ENCODE measurements at places on chromosomes 5 and 9. TPM values are rescaled to one million over a fixed set of nuclear protein-coding genes. Genes with fewer than 3 reads are reported as not detected.

DNA sequence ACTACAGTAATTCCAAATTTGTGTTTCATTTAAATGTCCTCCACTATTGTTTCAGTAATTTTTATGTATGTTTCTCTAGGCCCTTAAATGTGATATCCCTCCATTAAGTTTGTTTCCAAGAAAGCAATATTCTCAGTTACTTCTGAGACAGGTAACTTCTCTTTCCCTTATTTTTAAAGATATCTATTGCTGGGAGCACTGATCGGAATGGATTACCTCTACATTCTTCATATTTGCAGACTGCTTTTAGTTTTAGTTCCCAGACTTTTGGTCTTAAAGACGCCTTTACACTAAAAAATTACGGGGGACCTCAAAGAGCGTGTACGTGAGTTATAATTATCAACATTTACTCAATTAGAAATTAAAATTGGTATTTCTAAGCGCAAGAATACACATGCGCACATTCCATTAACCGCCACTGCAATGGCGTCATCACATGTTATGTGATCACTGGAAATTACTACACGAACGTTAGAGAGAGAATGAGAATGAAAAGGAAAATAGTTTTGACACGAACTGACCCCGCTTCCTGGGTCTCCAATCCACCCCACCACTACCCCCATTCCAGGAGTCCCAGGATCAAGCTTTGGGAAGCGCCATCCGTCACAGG is 519 bp upstream of the RAD50 start:
- DNase-seq: no peak

DNA sequence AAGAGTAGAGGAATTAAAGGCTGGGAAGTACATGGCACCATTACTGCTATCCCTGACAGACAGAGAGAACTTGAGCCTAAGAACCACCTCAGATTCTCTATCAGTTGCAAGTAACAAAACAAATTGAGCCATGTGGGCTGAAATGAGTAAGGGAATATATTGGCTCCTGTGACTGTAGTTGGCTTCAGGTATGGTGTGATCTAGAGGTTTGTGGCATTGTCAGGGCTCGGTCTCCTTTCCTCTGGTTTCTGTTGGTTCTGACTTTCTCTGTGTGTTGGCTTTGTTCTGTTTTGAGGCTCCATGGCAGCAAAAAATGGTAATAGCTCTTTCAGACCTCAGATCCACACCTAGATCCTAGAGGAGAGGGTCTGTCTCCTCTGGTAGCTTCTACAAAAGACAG is 5.7 kb downstream of the GALNT10 start:
- no peak for DNase-seq

GRCh38 chr5:73411936-73412596 is 36.5 kb downstream of the FOXD1 start:
- no peak for DNase-seq

GRCh38 chr5:160298189-160298588 is 14.2 kb downstream of the CCNJL start:
- no peak for DNase-seq

DNA sequence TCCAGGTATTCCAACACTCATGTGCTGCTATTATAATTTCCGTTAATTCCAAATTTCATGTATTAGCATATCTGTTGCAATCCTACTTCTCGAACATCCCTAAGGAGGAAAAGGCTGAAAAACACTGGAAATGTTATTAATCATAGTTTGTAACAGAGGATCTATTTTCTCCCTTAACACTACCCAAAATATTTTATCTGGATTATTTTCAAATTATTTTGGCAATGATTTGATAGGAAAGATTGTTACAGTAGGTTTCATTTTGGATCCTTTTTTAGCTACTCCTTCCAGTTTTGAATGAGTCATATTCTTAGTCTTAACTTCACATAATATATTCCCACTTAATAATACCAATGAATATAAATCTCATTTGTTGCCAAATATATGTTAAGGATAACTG is 13.9 kb upstream of the NAA35 start:
- no peak for DNase-seq

GRCh38 chr9:6072453-6072852 is 57.0 kb upstream of the RANBP6 start:
- DNase-seq: no peak

GPR107 gene
- total RNA-seq: 20.0 TPM

GRCh38 chr9:129607027-129607387 is 13.9 kb downstream of the C9orf50 start:
- no peak for DNase-seq

DNA sequence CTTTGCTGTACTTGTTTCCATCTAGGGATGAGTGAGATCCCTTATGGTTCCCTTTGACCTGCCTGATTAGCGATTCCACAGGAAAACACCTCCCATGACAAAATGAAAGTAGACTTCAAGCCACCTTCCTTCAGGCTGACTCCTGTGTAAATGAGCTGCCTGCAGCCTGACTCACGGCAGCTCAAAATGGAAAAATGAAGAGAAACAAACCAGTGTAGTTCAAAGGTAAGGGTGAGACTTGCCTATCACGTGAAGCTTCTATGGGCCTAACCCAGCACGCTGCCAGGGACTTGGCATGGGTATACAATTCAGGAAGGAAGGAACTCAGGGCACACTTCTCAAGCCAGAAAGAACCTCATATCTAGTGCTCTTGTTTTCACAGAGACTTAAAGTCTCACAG is 110.1 kb upstream of the LRRTM2 start:
- no peak for DNase-seq

CMYA5 gene
- total RNA-seq: 0.05 TPM

SH2D3C gene
- total RNA-seq: 27.3 TPM

DNA sequence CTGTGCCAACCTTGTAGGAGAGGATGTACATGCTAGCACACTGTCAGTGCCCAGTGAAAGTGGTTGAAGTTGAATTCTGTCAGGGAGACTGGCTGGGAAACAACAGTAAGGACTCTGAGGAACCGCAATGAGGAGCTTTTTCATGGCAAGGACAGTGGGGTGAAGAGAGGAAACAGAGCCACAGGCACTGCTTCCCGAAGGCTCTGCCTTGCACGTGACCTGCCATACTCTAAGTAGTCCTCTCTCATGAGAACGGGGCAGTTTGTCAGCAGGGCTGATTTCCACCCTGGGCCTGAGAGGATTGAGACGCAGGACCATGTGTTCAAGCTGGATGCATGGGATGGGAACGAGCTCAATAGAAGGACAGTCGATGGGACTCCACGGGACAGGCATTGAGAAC is 106.6 kb upstream of the CTSL start:
- DNase-seq: no peak

- DNase-seq: no peak
Observed at GRCh38 chr5:17001428-17001827, 65.3 kb upstream of the MYO10 start.

GRCh38 chr5:75475364-75475763 is 36.1 kb downstream of the CERT1 start:
- DNase-seq: no peak

MYMK gene
- not detected for total RNA-seq

DNA sequence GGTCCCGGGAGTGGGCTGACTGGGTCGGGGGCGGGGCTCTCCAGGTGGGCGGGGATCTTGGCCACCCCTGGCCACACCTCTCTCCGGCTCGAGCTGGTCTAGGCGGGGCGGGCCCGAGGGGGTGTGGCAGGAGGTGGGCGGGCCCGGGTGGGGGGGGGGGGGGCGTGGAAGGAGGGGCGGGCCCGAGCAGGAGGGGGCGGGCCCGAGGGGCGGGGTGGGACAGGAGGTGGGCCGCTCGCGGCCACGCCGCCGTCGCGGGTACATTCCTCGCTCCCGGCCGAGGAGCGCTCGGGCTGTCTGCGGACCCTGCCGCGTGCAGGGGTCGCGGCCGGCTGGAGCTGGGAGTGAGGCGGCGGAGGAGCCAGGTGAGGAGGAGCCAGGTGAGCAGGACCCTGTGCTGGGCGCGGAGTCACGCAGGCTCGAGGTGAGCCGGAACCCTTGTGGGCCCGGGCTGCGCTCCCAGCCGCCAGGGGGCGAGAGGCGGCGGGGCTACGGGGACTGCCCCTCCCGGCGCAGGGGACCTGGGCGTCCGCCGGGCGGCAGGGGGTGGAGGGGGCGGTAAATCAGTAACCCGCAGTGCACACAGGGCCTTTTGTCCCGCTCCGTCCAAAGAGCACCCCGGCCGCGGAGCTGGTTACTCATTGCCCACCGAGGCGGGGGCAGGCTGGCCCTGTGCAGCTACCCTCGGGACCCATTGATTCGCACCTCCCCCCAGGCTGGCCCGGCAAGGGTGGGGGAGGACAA is at the start of gene FGFR4:
Gene FGFR4, plus strand, starts transcription at position 262 of the 744 bp plus-strand sequence. CDS start 2,688 bp downstream, outside the sequence.
- DNase-seq: peak; percentile 63

RHOBTB3 gene
- 2.4 TPM for total RNA-seq

DNA sequence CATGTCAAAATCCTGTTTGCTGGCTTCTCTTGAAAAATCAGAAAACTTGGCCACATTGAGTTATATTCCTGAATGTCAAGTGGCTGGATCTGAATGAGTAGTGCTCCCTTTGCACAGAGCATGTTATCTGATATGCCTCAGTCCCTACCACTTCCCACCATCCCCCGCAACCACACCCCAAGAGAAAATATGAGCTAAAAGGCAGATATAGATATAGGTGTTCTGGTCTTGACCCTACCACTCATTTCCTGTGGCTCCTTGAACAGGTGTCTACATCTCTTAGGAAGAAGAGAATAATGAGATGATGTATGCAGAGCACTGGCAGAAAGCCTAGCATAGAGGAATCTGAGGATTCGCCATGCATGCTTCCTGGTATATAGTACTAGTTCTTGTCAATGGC is 6.6 kb upstream of the CYSTM1 start:
- no peak for DNase-seq

UBAC1 gene
- total RNA-seq: 37.2 TPM

DNA sequence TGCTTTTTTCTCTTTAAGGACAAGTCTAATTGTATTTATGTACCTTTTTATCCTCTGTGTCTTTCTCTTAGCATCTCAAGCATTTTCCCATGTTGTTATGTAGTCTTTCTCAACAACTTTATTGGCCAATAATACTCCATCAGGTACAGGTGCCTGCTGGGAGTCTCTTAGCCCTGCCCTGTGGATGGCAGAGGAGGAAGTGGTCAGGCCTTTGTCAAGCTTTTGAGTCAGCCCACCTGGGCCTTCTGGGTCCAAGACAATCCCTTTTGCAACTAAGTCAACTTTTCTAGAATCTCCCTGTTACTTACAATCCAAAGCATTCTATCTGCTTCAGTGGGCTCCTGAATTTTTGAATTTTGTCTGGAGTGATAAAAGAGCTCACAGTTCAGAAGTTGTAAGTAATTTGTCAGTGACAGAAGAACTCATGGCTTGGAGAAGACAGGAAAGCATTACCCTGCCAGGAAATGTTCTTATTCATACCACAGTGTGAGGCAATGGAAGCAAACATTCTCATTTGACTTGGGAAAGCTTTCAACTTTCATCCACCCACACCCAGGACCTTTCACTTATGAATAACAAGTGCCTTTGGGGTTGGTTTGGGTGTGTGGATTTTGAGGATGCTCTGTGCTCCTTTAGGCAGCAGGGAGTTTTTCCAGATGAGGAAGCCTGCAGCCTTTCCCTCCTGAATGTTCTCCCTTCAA is 200.0 kb upstream of the S1PR3 start:
- peak; percentile 21 for DNase-seq

DNA sequence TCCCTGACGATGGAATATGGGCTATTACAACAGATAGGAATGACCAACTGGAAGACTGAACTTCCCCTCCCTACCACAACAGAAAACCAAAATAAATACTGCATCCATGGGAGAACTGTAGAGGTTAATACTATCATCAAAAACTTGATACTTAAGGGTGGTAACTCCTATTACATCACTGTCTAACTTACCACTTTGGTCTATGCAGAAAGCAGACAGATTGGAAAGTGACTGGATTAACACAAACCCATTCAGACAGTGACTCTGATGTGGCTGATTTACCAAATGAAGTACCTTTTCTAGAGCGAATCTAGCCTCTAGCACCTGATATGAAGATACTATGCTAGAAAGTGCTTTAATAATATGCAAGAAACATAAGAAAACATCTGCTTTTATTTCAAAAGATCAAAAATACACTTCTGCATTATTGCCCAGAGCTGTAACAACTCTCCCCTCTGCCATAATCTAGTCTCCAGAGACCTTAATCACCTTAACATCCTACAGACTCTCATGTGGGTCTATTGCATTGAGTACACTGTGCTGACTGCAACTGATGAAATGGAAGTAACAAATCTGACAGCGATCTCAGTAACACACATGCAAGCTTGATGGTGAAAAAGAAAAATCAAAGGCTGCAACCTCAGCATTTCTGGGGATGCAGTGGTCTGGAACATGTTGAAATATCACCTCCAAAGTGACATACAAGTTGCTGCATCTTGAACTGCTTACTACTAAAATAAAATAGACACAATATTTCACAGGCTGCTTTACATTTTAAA is 62.7 kb downstream of the EPB41L4A start:
- no peak for DNase-seq

DNAH5 gene
- total RNA-seq: not detected

DNA sequence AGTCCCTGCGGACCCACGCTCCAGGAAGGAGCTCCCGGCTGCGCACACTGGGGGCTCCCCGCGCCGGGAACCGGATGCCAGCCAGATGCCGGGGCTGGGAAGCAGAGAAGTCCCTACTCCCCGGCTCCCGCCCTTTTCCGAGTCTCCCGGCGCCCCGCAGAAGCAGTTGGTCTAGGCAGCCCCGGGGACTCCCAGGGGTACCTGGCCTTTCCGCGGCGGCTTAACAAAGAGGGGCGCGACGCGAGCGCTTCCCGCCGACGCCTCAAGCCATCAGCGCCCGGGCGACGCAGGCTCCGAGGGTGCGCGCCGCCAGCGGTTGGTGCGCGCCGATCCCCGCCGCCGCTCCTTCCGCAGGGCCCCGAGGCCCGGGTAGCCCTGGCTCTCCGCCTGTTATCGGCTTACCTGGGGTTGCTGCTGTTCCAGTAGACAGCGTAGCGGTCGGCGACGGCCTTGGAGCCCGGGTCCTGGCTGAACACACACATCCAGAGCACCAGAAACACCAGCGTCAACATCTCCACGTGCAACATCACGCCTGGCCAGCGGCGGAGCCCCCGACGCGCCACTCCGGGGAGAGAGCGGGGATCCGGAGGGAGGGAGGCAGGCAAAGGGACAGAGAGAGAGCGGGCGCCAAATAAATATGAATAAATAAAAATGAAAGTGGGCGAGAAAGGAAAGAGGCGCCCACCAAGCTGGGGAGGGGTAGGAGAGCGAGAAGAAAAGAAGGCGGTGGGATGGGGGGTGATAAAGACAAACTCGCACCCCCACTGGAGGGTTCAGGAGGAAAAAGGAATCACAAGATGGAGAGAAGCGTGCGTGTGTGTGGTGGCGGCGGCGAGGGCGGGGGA is 428 bp downstream of the EFNA5 start:
- no peak for DNase-seq

DNA sequence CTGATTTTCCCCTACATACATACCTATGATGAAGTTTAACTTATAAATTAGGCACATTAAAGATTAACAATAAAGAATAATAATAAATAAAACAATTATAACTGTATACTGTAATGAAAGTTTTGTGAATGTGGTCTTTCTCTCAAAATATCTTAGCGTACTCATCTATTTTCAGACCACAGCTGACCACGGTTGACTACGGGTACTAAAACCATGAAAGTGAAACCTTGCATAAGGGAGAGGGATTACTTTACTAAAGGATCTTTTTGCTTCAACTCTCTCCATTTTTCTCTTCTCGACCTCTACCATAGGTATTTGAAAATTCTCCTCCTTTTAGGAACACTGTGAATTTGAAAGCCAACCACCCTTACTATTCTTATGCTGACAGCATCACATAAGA is 475.5 kb downstream of the CETN3 start:
- DNase-seq: no peak
